ENCODE measurements at places on chromosomes 3 and 15. TPM values are rescaled to one million over a fixed set of nuclear protein-coding genes. Genes with fewer than 3 reads are reported as not detected.

Gene MNS1
- total RNA-seq, result not detected

DNA sequence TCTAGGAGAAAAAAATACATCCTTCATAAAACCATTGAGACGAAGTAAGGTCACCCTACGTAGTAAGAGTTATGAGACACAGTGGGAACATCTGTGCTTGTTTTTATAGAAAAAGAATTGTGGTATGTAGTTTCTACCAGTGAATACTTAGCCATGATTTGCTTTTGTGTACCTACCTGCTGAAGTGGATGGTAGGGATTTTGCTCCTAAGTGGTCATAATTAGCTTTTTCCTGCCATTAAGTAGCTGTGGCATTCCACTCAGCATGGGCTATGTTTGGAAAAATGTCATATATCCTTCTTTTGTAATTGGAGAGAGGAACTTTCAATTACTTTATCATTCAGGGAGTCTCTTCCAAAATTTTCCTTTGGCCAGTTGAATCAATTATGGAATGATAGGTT lies 63.7 kb downstream of the CHD2 start:
- no peak for DNase-seq

GRCh38 chr3:125083776-125084175 lies 28.0 kb upstream of the HEG1 start:
- DNase-seq, result no peak

DNA sequence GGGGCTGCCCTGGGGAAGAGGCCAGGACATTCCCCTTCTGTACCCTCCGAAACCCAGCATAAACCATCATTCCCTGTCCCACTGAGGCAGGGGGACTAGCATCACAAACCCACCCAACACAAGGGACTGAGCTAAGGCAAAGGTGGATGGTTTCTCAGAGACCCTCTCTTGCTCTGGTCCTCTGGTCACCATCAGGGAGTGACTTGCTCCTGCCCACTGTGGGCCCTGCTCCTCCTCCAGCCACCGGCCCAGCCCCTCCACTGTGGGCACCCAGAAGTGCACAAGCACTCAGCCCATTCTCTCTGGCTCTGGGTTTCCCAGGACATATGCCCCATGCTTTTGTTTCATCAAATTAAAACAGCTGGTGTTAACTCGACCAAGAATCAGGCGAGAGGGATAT lies 44.9 kb downstream of the PTH1R start:
- no peak for DNase-seq

DNA sequence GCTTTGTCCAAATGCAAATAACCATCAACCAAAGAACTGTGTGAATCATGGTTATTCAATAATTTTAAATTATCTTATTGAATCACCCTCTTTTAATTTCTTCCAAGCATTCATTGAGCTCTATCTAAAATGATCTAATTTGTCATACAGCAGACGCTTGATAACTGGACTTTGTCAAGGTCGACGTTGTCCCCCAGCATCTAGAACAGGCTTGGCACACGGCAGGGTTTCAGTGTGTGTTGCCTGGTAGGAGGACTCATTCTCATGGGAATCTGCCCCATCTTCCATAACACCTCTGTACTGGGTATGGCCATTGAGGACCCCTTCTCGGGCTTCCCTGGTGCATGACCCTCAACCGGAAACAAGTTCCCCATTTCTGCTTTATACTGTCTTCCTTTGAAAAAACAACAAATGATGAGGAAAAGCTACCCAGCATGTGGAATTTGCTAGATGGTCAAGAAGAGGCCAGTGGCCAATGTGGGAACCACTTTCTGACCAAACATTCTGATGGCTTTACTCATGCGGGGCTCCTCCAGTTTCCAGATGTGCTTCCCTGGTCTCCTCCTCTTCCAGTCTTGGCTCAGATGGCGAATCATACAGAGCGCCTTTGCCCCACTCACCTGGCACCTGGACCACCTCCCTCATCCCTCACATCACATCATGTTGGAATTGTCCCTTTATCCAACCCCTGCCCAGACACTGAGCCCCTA lies 41.7 kb upstream of the SEC22A start:
- DNase-seq, result no peak

Measured in H1 (cell line).